ENCODE measurements at places on chromosomes 2 and 18. TPM values are rescaled to one million over a fixed set of nuclear protein-coding genes. Genes with fewer than 3 reads are reported as not detected.

The RPL31 gene
- 258 TPM for total RNA-seq

The TXNDC2 gene
- total RNA-seq = not detected

GRCh38 chr2:157898591-157898996, 22.5 kb upstream of the ACVR1 start:
- DNase-seq = no peak

- DNase-seq = peak; percentile 16
Observed at GRCh38 chr2:47664817-47665216, 118.1 kb upstream of the MSH6 start.

DNA sequence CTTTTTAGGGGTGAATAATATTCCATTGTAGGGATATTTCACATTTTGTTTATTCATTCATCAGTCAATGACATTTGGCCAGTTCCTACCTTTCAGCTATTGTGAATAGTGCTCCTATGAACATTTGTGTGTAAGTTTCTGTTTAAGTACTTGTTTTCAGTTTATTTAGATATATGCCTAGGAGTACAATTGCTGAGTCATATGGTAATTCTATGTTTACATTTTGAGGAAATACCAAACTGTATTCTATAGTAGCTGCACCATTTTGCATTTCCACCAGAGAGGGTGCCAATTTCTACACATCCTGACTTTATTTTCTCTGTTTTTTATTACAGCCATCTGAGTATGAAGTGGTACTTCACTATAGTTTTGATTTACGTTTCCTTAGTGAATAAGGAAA, 54.4 kb upstream of the ZNF236 start:
- no peak for DNase-seq

Measured in transverse colon (tissue), 4 donors.